T-helper 2 cell treated with Interferon-gamma antibody and Interleukin-4, amounts not matched to agents 5 μg/mL and 100 μg/mL, for 36 hours (primary cell): ENCODE measurements at places on chromosomes 11 and 22.

DNA sequence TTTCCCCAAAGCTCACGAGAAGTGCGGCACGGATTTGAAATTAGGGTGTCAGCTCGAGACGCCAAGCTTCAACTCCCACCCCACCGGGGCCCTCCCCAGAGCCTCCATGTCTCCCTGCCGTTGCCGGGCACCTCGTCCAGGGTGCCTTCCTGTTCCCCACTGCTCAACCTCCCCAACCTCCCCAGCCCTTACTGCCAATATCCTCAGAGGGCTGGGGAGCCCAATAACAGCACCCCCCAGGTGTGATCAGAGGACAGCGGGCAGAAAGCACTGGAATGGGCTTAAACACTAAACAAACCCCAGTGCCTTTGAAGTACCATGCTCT, 1336.4 kb downstream of the TBC1D22A start:
- DNase-seq = no peak

GRCh38 chr11:94550513-94550912, 6.8 kb downstream of the FUT4 start:
- DNase-seq = no peak

GRCh38 chr11:1025410-1026162, 10.9 kb downstream of the MUC6 start:
- DNase-seq = no peak

DNA sequence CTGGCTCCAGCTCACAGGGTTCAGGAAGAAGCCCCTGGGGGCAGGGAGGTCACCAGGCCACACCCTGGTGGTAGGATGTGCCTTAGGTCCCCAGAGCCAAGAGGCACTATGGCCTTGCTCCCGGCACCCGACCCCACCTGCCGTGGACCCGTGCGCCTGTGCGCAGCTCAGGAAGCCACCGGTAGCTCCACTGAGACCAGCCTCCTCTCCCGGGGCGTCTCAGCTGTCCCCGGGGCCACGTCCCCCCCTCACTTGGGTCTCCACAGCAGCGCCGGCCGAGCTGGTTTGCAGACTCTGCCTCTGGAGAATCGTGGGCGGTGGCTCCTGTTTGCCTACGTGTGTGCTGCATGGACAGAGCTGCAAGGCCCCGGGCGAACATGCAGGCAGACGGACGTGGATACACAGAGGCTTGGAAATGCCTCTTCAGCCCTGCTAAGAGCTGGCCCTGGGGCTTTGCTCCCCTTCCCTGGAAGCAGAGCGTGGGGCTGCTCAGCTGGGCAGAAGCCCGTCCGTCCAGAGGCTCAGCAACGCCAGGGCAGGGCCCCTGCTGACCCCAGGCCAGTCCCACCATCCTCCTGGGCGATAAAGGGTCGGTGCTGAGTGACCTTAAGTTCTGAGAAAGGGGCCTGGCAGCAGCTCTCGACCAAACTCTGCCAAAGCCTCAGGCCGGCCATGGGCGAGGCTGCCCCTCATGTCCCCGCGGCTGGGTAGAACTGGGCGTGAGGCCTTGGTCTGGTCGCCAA, 15.3 kb upstream of the MUC5B start:
- no peak for DNase-seq

GRCh38 chr22:29190918-29191317, 14.8 kb upstream of the EMID1 start:
- DNase-seq = no peak

GRCh38 chr11:111128076-111128870, 117.3 kb upstream of the POU2AF2 start:
- DNase-seq = no peak

DNA sequence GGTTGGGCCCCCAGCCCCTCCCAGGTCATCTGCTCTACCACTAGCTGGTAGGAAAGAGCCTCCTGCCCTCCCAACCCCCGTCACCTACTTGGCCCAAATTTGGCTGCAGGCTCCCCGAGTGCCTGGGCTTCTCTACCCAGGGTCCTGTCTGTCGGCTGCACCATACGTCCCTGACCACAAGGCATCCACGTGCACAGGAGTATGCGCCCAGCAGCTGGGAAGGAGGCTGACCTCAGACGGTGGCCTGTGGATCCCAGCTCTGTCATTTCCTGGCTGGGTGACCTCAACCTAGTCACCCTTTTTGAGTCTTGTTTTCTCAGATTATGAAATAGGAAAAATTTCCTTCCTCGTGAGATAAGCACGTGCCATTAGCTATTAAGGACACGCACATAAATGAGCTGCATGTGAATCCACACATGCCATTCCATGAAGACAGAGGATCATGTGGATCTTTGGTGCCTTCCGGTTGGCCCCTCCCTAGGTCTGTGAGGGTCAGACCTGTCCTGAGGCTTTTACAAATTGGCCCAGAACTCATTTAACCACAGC, 13.7 kb downstream of the CYB561A3 start:
- DNase-seq = no peak

DNA sequence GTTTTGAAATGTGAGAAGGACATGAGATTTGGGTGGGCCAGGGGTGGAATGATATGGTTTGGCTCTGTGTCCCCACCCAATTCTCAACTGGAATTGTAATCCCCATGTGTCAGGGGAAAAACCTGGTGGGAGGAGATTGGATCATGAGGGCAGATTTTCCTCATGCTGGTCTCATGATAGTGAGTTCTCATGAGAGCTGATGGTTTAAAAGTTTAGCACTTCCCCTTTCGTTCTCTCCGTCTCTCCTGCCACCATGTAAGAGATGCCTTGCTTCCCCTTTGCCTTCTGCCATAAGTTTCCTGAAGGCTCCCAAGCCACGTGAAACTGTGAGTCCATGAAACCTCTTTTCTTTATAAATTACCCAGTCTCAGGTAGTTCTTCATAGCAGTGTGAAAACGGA, 113.5 kb downstream of the FCHSD2 start:
- no peak for DNase-seq

DNA sequence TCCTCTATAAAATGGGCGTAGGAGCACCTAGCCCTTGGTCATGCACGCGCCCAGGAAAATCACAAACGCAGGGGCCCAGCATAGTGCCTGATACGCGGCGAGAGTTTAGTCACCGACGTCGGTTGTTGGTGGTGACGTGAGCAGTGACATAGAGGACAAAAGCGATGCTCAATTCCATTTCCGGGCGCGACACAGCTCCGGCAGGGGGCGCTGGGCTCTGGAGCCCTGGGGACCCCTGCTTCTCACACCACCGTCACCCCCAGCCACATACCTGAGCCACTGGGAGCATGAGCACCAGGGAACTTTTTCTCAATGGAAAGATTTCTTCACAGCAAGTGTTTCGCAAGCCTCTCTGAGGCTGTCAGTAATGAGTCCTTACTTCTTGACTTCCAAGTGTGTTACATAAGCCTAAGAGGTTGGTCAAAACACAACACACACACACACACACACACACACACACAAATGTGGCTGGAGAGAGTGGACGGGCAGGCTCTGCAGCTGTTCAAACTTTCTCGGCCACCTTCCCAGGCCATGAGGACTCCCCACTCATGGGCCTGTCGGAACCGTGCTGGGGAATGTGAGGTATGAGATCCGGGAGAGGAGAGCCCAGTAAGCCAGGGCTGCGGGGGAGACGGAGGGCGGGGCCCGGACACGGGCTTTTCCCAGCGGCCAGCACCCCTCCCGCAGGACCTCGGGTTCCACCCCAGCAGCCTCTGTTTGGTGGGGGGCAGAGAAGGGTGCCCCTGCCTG, 36.9 kb upstream of the LINC01488 start:
- no peak for DNase-seq

- no peak for DNase-seq
These were observed 27.5 kb downstream of the MAML2 start for GRCh38 chr11:96315476-96315875.

- no peak for DNase-seq
These were observed 152.9 kb upstream of the NAV2 start for GRCh38 chr11:19559746-19560145.

DNA sequence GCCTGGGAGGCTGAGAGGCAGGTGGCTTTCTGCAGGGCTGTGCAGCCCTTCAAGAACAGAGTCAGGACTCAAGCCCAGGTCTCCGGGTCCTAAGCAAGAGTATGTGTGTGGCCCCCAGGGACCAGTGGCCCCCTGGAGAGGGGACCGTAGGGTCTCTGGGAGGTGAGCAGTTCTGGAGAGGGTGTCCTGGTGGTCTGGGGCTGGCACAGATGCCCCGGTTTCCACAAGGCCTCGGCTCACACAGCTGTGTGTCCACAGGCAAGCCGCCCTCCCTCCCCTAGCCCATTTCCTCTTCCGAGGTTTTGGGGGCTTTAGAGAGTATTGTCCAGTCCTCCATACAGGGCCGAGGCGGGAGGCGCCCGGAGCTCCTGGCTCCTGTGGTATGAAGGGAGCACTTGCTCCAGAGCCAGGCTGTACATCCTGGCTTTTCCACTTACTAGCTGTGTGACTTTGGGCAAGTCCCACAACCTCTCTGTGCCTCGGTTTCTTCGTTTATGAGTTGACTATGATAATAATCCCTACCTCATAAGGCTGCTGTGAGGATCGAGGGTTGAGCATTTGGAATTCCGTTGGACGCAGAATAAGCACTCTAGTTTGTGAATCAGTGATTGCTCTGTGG, 3.4 kb upstream of the RPS19BP1 start:
- DNase-seq = no peak
